RPMI7951 (cell line): ENCODE measurements at places on chromosomes 3 and 15. TPM values are rescaled to one million over a fixed set of nuclear protein-coding genes. Genes with fewer than 3 reads are reported as not detected.

GRCh38 chr15:47661661-47662180 is 55.6 kb upstream of the SEMA6D start:
- DNase-seq: no peak

GRCh38 chr3:52128118-52128683 is 26.0 kb downstream of the POC1A start:
- DNase-seq: peak; percentile 96

DNA sequence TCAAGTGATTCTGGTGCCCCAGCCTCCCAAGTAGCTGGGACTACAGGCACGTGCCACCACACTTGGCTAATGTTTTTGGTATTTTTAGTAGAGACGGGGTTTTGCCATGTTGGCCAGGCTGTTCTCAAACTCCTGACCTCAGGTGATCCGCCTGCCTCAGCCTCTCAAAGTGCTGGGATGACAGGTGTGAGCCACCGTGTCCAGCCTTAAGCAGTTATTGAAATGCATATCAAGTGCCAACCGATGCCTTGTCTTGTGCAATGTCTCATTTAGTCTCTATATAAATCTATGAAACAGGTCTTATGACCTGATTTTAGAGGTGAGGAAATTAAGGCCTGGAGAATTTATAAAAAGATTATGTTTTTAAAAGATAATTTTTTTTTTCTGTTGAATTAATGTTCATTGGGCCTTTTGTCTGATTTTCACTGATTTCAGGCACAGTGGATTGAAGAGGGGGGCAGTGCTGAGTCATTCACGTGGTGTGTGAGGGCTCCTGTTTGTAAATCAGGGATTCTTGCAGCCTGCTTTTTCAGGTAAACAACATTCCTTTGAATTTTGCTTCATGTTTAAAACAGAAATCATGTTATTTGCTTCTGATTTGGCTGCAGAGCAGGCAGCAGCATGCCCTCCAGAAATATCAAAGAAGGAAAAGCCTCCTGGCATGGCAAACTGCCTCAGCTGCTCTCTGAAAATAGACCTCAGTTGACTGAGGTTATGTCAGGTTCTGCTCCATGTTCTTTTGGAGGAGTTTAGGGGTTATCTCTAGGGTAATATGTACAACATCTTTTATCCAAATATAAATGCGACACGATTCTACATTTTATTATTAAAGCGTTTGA is 407.0 kb upstream of the RGMA start:
- no peak for DNase-seq

DNA sequence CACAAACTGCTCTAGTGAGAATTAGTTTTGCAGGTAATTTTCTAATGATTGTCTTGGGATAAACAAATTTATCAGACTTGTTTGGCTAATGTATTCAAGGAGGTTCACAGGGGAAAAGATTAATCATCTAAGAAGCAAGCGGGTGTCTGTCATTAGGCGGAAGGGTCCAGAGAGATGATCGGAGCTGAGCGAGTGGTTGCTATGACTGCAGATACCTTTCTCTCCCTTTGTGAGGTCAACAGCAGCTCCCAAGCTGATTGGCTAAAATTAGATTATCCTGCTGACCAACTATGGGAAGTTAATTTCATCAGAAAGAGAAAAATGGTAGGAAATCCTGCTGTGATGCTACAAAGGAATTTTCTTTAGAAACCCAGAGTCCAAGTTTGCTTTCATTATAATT is 276.0 kb downstream of the SOX2 start:
- no peak for DNase-seq

DNA sequence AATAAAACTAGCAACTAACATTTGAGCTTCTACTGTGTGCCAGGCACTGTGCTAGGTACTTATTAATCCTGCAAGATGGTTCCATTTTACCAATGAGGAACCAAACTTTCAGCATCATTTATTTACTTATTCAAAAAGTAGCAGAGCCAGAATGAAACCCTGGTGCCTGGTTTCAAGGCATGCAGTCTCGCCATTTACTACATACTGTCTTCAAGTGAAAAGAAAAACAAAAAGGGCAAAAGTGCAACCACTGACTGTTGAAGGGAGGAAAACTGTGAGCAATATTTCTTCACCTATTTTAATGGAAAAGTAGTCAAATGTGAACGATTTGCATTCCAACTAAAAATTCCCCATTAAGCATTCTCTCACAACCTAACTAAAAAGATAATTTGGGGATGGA is 8.7 kb downstream of the DCUN1D1 start:
- no peak for DNase-seq

- DNase-seq: peak; percentile 54
These were observed 27.4 kb upstream of the TJP1 start for GRCh38 chr15:29849716-29850115.

DNA sequence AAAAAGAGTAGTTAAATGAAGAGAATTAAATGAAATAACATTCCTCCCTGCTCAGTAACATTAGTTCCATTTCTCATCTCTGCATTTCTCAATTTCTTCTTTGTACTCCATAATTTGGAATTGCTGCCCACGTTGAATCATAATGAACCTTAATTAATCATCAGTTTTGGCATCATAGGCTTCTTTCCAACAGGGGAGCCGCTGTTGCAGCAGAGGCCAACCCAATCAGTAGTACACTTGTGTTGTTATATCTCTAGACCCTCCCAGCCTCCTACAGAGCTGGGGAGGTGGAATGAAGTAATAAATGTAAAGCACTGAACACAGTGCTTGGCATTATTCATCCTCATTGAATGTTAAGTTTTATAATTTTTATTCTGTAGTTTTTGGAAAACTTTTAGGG is 240.7 kb downstream of the CHST2 start:
- DNase-seq: peak; percentile 14

GRCh38 chr3:146655333-146655996 is 50.3 kb upstream of the PLSCR5 start:
- DNase-seq: no peak

DNA sequence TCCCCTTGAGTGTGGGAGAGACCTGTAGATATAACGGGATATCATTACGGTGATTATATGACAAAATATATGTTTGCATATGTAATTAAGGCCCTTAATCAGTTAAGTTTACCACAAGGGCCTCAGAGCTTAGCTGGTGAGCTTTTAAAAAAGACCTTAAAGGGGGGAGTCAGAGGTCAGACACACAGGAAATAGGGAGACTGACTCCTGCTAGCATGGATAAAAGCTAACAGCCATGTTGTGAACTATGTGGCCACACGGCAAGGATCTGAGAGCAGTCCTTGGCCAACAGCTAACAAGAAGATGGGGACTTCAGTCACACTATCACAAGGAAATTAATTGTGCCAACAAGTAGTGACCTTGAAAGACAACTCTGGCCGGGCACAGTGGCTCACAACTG is 3.1 kb downstream of the STAG1 start:
- DNase-seq: no peak

DNA sequence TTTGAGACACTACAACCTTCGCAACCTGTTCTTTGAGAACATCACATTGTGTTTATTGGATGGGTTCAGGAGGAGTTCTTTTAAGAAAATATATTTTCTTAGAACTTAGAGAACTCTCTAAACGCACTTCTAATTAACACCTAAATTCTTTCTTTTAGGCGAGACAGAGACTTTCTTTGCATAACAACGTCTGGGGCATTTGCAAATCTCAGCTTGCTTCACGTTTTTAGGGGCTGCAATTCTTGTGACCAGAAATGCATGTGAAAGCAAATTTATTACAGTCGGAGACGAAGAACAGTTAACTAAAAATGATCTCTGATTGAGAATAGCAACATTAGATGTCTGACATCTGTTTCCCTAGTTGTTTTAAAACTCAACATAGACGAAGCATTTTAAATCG is 568.3 kb upstream of the ZNF717 start:
- no peak for DNase-seq

- DNase-seq: no peak
These were observed 76.5 kb downstream of the RPLP1 start for GRCh38 chr15:69529141-69529540.

DNA sequence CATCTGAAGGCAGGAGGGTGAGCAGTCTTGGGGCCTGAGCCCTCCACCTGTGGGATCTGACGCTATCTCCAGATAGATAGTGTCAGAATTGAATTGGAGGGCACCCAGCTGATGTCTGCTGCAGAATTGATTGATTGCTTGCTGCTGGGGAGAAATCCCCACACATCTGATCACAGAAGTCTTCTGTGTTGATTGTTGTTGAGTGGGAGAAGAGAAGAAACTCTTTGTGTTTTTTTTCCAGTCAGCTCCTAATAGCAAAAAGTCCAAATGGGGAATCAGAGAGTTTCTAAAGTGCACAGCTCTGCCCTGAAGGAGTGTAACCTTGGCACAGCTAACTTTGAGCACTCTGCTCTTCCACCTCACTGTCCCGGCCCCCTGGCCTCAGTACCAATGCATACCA is 66.1 kb downstream of the RAB11A start:
- no peak for DNase-seq

SPATA12 gene
- 0.39 TPM in 1 of 2 replicates, not detected in the other for total RNA-seq

ANKRD63 gene
- not detected in 2 replicates for total RNA-seq

STRC gene
- total RNA-seq: not detected in 2 replicates
